ENCODE measurements at places on chromosomes 2 and 18.

- DNase-seq = no peak
These were observed 15.7 kb downstream of the PHOSPHO2 start for GRCh38 chr2:169709981-169710380.

GRCh38 chr2:220078439-220078838, 451.0 kb downstream of the SLC4A3 start:
- DNase-seq = no peak

- no peak for DNase-seq
These were observed 276.8 kb upstream of the CHST9 start for GRCh38 chr18:27461957-27462356.

- no peak for DNase-seq
These were observed 91.2 kb downstream of the ZNF236 start for GRCh38 chr18:76913583-76913982.

- DNase-seq = no peak
These were observed 95.2 kb downstream of the NAB1 start for GRCh38 chr2:190744041-190744440.

- no peak for DNase-seq
These were observed 1.1 kb upstream of the PXDN start for GRCh38 chr2:1745171-1746023.

DNA sequence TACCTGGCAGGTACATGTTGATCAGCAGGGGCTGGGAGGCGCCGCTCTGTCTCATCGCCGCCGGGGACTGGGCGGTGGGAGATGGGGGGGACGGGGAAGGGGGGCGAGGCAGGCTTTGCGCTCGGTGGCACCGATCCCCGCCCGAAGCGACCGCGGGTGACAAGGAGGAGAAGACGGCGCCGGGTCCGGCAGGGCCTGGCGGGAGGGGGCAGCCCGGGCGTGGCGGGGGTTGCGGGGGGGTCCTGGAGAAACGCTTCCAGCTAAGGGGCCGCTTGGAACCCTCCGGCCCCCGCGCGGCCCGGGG, at the start of gene FEV:
Gene FEV (minus strand): TSS at position 164 of the 304 bp plus-strand sequence. CDS start 109 bp downstream, at position 55.
- no peak for DNase-seq

GRCh38 chr2:51919395-51919794, 887.5 kb upstream of the NRXN1 start:
- DNase-seq = no peak

DNA sequence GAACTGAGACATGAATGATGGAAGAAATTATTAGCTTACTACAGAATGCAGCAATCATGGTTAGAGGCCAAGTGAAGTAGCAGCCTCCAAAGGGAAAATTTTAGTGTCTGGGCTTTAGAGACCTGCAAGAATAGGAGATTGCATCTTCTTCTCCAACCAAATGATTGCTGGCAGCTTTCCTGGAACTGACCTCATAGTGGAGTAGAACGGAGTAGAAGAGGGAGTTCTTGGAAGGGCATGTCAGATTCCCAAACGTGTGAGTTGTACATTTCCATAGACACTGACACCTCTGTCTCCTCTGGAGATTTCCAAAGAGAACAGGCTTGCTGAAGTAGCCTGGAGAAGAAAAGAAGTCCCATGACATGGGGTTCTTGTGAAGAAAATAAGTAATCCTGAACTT, 169.8 kb upstream of the ERBB4 start:
- no peak for DNase-seq

DNA sequence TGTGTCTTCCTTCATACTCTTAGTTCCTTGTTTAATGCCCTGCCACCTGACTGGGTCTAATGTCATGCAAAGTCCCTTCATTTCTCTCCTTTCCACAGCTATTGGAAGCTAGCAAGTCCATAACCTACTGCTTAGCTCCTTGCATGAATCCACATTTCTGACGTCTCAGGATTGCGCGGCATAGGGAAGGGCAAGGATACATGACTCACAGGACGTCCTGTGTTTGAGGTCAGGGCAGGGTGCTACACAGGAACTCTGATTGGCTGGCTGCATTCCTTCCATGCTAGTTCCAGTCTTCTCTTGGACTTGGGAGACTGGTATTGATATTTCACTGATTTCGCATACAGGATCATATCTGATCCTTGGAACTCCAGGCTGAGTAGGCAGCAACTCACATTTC, 137.9 kb downstream of the CDH2 start:
- DNase-seq = no peak

DNA sequence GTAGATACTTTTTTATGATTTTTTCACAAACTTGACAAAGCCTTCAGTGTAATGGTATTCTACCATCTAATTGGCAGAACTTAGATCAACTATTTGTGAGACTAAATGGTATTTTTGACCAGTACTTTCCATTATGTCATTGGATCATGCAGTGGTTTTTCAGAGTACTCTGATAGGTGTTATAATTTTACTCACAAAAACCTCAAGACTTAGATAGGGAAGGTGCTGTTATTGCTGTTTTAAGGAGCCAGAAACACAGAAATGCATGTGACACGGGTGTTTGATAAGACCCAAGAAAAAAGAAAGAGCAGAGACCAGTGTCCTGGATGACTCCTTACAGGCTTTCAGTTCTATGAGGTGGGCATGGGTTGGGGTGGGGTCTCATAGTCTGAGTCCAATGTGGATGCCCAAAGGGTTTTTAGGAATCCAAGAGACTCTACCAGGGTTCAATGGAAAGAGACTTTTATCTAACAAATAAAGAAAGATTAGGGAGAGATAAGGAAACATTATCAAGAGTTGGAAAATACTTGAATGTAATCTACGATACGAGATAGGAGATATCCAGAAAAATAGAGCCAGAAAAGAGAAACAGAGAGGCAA, 31.3 kb downstream of the SP140 start:
- DNase-seq = no peak

GRCh38 chr2:166127217-166128155, at the start of gene SCN1A:
Gene SCN1A (minus strand): TSS chr2:166128020. CDS start chr2:166073621, 54,399 bp downstream.
- peak; percentile 55 for DNase-seq

DNA sequence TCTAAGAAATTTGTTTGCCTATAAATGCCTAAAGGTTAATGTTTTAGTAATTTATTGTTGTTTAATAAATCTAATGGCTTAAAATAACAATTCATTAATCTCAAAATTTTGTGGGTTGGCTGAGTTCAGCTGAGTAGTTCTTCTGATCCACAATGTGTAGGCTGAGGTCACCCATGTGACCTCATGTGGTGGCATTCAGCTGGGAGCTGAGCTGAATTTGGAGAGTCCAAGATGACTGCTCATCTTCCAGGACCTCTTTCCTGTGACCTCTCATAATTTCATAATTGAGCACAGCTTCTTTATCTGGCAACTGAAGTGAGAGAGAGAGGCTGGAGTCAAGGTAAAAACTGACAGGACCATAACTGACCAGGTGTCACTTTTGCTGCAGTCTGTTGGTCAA, 132.4 kb downstream of the TXNL1 start:
- DNase-seq = no peak

GRCh38 chr2:205771666-205772065, 89.4 kb downstream of the NRP2 start:
- no peak for DNase-seq

- no peak for DNase-seq
These were observed 50.1 kb upstream of the IGFBP2 start for GRCh38 chr2:216583147-216583546.

DNA sequence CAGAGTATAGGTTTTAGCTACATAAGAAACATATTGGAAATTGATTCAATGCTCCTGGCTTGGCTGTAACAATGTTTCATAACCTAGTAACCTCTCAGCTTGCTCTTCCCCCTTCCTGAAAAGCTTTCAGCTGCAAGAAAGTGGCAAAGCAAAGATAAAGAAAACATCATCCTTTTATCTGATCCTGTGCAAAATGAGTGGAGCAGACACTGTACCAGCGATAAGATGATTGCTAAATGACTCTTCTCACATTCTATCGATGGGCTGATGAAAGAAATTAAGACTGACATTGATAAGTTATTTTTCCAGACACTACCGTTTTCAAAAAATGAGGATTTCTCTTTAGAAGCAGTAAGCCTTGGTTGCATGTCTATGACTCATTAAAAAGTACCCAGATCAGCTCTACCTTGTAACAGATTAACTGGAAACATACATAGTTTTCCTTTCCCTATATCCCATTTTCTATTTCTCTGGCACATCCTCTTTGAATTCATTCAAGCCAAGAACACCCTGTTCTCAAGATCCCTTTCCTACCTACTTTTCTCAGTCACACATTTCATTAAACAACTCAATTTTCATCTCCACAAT, 87.1 kb upstream of the LYPD1 start:
- no peak for DNase-seq

DNA sequence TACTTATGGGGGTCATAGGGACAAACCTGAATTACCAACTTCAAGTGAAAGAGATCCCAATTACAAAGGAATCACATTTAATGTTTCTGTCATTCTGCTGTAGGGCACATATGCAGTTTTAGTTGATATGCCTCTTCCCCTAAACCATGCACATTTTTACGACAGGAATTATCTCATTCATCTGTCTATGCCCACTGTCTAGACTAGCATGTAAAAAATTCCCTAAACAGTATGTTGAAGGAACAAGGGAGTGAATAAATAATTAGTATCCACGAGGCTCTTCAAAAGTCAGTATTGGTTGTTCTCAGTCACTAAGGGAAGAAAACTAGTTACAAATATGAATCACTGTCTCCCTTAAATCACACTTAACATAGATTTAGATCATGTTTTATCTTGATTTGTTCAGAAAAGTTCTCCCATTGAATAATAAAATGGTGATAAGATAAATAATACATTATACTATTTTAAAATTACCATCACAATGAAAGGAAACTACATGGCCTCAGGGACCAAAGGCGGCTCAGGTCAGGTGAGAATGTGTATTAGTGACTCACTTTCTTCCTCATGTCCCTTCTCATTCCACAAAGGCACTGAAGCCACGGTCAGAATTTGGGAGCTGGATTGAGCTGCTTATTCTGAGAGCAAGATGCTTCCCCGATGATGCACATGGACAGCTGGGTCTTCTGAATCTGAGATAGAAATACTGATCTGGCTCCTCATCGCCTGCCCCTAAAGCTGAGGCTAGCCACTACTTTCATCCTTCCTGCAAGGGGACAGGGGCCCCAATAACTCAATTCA, 29.1 kb downstream of the DYM start:
- DNase-seq = no peak

DNA sequence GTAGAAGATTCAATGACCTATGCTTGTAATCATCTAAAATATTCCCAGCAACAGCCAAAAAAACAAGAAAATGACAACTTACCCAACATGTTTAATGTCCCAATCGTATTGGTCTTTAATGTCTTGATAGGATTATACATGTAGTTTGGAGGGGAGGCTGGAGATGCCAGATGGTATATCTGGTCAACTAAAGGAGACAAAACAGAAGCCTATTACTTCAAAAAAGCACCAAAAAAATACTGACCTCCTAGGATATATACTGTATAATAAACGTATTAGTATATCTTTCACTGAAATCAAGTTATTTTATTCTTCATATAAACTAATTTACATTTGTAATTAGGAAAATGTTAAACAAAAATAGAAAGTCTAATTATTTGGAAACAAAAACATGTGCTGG, 64.5 kb downstream of the UXS1 start:
- no peak for DNase-seq

DNA sequence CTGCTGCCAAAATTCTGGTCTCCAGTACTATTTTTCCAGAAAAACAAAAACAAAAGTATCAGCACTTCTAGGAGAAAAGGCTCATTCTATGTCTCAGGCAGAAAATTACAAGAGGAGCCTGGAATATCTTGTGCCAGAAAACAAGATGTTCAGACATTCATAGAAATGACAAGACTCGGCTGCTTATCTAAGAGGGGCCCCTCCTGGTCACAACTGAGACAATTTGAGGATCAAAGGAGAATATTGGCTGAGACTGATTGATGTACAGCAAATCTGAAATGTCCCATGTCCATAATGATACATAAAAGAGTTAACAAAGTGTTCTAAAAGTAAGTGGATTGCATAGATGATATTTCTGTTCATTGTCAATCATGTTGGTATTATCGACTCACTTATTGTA, 2.4 kb upstream of the RPS7 start:
- no peak for DNase-seq

GRCh38 chr2:179614121-179614520, 247.3 kb downstream of the ZNF385B start:
- DNase-seq = no peak

- DNase-seq = no peak
These were observed 43.5 kb downstream of the SCN1A start for GRCh38 chr2:166084301-166084700.

GRCh38 chr2:71976685-71977084, 171.0 kb downstream of the CYP26B1 start:
- no peak for DNase-seq

GRCh38 chr18:14928396-14928795, 180.4 kb downstream of the ANKRD30B start:
- DNase-seq = no peak

DNA sequence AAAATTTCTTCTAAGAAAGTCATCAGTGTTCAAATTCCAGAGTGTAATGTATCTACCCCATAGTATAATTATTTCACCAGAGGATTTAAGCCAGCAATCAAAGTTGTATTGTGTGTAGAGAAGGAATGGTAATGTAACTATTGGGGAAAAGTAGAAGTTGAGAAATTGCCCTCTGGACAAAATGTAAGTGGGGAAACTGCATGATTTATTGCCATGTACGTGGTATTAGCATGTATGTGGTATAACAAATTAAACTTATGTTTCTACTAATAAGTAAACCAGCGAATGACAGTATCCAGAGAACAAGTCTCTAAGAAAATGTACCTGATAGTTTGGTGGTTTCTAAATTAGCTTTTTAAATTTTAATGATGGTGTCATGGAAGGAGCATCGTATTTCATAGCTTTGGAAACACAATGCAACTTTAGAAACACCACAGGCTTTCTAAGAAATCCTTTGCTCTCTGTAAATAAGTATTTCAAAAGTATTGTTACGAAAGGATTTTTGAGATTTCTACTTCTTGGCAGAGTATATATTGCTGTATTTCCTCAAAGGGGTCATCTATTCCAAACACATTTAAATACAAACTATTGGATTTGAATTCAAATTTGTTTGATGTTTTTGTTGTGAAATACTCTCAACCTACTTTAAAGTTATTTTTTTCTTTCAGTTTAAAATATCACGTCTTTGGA, 1018.9 kb upstream of the ZEB2 start:
- no peak for DNase-seq

DNA sequence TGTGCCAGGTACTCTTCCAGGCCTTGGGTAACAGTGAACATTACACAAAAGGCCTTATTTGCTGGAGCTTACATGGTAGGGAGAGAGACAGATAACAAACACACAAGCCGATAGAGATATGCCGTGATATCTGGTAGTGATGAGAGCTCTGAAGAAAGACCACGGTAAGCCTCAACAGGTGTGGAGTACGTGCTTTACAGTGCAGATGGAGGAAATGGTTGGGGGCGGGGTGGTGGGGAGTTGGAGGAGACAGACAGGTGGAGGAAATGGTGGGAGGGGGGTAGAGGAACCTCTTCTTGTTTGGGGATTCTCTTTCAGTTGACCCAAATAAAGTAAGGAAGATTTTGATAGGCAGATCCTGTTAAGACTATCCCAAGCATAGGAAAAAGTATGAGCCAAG, 141.1 kb upstream of the ALPP start:
- no peak for DNase-seq

DNA sequence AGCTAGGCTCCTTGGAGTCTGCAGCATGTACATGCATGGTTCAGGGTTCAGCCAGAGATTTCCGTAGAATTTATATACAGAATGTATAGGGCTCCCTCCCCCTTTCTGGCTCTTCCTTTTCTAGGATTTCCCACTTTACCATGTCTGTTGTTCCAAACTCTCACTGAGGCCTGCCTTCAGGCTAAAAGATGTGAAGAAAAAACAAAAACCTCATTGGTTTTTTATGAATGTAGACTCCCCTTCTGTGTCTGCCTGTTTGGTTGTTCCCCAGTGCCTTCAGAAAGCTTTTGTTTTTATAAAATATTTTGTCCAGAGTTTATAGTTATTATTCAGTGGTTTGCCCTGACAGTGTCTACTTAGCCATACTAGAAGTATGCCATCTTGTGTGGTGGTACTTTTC, 3.6 kb downstream of the NDUFV2 start:
- DNase-seq = no peak

All from AML-193 (cell line).